ENCODE measurements at places on chromosomes 7 and 10.

DNA sequence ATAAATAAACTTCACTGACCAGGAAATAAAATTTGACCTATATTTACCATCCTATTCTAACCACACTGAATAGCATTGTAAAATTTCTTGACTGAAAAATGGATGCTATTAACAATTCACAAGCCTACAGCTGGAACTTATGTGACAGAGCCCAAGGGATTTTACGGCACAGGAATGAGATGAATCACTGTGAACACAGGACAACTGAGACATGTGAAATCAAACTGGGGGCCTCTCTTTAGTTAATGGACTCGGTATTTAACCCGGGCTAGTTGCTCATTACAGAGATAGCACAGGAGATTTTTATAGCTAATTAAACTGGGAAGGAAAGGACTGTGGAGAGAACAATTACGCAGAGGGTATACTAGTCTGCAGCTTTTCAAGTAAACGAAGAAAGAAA is 100.6 kb downstream of the MICU1 start:
- peak; percentile 2 for DNase-seq

DNA sequence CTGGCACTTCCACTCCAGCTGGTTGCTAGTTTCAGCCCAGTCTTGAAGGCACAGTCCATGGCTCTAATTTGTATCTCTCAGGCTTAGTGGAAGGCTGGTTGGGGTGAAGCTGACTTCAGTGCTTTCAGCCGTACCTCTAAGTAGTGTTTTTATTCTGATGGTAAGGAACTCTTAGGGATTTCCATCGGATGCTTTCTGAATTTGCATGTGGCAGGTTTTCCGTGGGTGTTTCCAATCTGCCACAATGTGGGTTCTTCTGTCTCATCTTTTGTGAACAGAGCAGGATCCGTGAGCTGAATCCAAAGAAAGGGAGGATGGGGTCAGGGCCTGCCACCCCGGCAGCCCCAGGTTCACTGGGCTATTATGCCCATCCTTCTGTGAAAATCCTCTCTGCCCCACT is 607.9 kb upstream of the MKI67 start:
- no peak for DNase-seq

- no peak for DNase-seq
Measured at GRCh38 chr7:115647712-115648111, 382.9 kb downstream of the TFEC start.

DNA sequence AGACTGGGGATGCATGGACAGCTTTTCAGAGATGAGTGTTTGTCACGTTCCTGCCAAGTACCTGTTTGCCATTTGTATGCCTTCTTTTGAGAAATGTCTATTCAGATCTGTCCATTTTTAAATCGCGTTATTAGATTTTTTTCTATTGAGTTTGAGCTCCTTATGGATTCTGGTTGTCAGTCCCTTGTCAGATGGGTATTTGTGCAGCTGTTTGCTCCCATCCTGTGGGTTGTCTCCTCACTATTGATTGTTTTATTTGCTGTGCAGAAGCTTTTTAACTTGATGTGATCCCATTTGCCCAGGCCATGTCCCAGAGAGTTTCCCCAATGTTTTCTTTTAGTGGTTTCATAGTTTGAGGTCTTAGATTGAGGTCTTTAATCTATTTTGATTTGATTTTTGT is 5.5 kb upstream of the PRKAR1B start:
- DNase-seq, result no peak

GRCh38 chr10:104630731-104631130 is 10.4 kb upstream of the SORCS3 start:
- no peak for DNase-seq

- no peak for DNase-seq
Measured at GRCh38 chr7:31724696-31725095, 37.7 kb downstream of the PPP1R17 start.

DNA sequence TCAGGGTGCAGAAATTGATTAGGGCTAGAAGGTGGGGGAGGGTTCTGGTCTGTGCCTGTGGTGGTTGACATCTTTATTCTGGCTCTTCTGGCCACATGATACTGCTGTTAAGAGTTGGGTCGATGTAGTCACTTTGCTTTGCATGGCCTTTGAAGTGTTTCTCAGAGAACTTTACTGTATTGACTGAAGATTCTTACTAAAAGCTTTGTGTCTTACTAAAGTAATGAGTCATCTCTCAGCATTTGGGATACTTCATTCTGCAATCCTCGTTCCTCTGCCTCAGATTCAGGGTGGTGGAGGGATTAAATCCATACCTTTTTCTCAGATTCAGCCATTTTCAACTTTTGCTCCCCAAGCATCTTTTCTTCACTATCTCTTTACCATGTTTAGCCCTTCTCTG is 38.6 kb downstream of the STEAP4 start:
- DNase-seq, result no peak

- DNase-seq, result peak; percentile 76
Measured at GRCh38 chr7:100888988-100889750, at the start of gene UFSP1. TSS of gene UFSP1 (minus strand) at chr7:100889715. CDS start at chr7:100889271, 444 bp downstream.

GRCh38 chr7:30663414-30663813 is 18.8 kb downstream of the CRHR2 start:
- DNase-seq, result no peak

DNA sequence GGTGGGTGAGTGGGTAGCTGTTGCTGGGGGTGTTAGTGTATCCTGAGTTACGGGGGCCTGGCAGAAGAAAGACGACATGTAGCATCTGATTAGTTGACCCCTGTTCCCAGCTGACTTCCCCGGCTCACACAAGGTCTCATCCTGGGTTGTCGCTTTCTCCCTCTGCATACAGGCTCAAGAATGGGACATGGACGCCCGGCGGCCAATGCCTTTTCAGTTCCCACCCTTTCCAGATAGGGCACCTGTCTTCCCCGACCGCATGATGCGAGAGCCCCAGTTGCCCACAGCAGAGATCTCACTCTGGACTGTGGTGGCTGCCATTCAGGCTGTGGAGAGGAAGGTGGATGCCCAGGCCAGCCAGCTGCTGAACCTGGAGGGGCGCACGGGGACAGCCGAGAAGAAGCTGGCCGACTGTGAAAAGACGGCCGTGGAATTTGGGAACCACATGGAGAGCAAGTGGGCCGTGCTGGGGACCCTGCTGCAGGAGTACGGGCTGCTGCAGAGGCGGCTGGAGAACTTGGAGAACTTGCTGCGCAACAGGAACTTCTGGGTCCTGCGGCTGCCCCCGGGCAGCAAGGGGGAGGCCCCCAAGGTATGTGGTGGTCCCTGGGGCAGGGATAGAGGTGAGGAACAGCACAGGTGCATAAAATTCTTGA is 2.9 kb downstream of the ZNF282 start:
- no peak for DNase-seq

- DNase-seq, result peak; percentile 67
Measured at GRCh38 chr10:5666008-5666840, at the start of gene ASB13. TSS of gene ASB13 (minus strand) at chr10:5666595. CDS start at chr10:5666551, 44 bp downstream.

- no peak for DNase-seq
Measured at GRCh38 chr10:127579640-127580039, 30.5 kb downstream of the NPS start.

- no peak for DNase-seq
Measured at GRCh38 chr10:108452533-108452932, 1288.0 kb upstream of the SORCS1 start.

- no peak for DNase-seq
Measured at GRCh38 chr10:123936426-123936825, 44.8 kb upstream of the CPXM2 start.

- DNase-seq, result no peak
Measured at GRCh38 chr7:93048136-93048930, 69.4 kb downstream of the SAMD9 start.

DNA sequence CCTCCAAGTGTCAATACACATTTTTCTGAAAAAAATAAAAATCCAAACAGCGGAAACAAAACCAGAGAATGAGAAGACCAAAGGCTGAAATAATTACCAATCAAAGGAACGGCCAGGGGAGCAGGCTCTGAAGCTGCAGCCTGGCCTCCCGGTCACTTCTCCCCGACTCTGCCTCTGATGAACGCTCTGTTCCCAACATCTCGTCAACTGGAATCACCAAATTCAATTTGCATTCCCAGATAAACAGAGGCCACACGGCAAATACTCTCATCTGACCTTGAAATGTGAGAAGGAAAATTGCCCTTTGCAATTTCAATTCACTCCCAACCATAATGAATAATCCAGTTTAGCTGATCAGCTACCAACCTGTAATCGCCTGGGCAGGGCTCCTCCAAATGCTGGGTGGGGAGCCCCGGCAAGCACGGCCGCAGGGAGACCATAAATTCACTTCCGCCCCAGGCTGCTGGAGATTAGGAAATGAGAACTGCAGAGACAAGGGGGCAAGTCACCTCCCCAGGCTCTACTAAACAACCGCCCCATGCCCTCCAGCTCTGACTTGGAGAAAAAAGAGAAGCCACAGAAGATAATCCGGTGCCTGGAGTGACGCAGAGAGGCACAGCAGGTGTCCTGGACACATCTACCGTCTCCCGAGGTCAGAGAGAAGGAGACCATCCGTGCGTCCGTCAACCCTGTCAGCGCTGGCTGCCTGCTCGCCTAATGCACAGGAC is 153.2 kb downstream of the MAD1L1 start:
- peak; percentile 67 for DNase-seq

- DNase-seq, result no peak
Measured at GRCh38 chr7:20214921-20215669, 2.1 kb downstream of the MACC1 start.

- no peak for DNase-seq
Measured at GRCh38 chr7:9125246-9125645, 691.8 kb downstream of the NXPH1 start.

GRCh38 chr10:116490028-116490662 is 55.6 kb upstream of the PNLIP start:
- no peak for DNase-seq

DNA sequence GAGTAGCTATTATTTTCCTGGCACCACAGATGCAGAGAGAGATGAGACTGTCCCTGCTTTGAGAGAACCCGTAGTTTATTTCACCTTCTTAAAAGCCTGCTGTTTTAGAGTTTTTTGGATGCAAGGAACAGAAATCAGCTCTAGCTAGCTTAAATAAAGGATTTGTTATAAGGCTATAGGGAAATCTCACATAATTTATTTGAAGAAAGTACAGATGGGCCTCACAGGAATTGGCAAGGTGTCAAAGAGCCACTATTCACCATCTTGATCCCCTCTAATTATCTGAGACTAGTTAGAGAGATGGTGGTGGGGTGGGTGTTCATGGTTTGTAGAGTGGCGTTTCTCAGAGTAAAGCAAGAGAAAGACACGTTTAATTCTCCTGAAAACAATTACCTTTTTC is 7.3 kb downstream of the KMT2E start:
- DNase-seq, result no peak

DNA sequence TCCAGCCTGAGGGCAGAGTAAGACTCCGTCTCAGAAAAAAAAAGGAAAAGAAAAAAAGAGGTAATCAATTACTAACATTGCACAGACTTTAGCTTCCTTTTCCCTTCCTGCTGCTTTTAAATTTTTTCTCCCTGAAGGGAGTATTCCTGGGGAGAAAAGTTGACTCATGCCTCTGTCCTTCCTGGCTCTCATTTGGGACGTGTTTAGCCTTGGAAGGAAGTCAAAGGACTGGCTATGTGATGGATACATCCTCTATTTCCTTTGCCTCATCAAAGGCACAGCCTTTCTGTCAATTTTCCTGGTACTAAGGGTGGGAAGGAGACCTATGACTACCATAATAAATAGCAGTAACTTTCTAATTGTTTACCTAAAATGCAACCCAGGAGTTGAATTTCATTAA is 77.6 kb downstream of the ITGA8 start:
- DNase-seq, result no peak

- DNase-seq, result no peak
Measured at GRCh38 chr7:74324531-74325209, 35.5 kb downstream of the CLIP2 start.

DNA sequence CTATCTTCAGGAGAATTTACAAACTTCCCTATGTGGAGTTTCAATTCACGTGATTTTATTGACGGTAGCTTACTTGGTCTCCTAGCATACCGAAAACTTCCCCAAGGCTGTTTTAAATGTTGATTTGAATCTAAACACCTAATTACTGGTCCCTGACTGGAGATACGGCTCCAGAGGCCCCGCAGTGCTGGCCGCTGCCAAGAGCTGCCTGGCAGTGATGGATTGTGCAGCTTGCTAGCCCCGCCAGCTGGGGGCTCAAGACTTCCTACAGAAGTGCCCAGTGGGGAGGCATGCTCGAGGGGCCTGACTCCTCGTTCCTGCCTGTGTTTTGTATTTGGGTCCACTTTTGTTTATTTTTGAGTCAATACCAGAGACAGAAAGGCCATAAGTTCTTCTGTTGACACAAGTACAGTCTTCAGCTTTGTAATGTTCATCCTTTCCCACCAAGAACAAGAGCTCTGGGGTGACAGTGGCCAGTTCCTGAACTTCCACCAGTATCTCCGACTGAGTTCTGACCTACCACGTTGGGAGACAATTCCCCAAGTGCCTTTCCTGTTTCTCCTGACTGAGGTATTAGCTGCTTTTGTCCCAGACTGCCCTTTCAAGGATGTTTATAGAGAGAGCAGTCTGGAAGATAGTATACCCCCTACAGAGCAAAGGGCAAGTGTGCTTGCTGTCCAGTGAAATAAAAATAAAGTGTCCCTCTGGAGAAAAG is 80.7 kb upstream of the CXCL12 start:
- DNase-seq, result no peak

- no peak for DNase-seq
Measured at GRCh38 chr10:12995425-12995861, 6.1 kb downstream of the CCDC3 start.

DNA sequence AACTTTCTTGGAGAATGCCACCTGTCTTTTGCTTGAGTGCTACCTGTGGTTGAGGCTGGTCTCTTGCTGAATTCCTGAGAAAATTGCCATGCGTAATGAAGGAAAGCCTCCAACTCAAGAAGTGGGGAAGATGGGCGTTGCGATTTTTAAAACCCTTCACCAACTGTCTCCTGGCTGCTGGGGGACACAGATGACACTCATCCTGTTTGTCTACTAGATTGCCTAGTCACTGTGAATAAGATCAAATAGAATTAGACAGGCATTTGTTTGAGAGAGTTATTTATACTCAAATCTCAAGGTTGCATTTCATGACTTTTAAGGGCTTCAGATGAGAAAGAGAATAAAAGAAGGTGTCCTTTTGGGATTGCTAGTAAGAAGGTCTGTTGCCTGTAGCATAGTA is 84.3 kb upstream of the MTPN start:
- DNase-seq, result peak; percentile 49

GRCh38 chr7:91519241-91520158 is 255.3 kb downstream of the FZD1 start:
- no peak for DNase-seq

GRCh38 chr10:124117833-124118232 is 24.4 kb upstream of the CHST15 start:
- no peak for DNase-seq

DNA sequence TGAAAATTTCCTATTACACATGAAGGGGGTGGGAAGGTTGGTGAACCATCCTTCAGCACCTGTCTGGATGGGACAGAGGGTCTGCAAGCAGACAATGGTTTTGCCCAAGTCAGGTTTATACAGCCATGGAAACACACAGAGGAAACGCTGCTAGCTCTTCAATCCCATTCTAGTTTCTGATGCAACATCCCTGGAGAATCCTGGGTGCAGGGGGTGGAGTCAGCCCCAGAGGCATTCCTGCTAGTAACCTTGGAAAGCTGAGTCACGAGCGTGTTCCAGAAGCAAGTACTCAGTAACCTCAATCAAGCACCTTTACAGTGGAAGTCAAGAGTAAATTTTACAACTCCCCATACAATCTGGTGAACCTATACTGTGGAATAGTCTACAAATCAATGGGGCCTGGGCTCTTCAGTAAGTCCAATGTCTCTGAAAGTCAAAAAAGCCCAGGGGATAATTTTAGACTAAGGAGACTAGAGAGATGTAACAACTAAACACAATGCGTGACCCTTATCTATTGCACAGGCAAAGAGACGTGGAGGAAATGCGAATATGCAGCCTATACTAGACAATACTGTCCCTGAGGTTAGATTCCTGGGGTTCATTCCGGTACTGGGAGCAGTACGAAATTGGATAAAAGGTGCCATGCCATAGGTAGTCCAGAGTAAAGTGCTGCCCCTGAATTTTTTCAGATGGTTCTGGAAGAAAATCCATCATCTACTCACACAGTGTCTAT is 95.4 kb downstream of the ZRANB1 start:
- no peak for DNase-seq

Data from NCI-H146 (cell line).